ENCODE measurements at places on chromosomes 5 and 9.

- no peak for DNase-seq
These were observed 72.9 kb upstream of the PRLR start for GRCh38 chr5:35303152-35303551.

DNA sequence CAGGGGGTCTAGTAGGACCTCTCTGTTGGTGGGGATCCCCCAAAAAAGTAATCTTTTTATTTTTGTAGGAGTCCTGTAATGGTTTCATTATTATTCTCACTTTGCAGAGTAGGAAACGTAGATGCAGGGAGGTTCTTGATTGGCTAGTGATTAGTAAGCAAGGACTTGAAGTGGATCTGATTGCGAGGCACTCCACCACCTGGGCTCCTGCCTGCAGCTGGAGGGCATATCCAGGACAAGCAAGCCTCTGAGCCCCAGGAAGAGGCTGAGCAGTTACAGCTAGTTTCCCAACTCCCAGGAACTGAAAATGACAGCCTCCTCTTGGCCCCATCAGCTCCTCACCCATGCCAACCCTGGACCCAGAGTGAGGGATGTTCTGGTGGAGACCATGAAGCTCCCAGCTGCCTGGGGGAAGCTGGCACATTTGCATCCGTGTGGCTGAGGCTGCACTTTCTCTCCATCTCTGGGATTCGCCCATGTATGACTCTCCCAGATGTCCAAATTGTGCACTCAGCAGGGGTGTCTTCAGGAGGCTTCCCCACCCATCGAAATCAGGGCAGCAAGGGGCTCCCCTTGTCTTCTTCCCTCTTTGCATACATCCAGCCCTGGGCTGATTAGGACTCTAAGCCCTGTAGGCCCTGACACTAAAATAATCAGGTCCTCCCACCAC is 10.2 kb downstream of the KCNIP1 start:
- DNase-seq: no peak

GRCh38 chr5:35899800-35900199 is 38.6 kb downstream of the CAPSL start:
- DNase-seq: no peak

GRCh38 chr5:107719034-107719606 is 48.4 kb upstream of the EFNA5 start:
- no peak for DNase-seq

DNA sequence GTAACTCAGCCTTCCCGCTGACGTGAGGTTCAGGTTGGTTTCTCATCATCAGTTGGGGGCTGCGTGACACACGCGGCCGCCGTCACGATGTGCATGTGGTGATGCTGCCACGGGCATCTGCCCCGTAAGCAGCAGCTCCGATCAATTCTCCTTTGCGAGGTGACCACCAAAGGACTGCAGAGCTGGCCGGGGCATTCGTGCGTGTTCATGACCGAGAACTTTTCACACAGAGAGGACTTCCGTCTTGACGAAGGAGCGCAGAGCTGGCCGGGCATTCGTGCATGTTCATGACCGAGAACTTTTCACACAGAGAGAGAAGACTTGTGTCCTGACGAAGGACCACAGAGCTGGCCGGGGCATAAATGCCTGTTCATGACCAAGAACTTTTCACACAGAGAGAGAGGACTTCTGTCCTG is 3.8 kb upstream of the LCN1 start:
- no peak for DNase-seq

DNA sequence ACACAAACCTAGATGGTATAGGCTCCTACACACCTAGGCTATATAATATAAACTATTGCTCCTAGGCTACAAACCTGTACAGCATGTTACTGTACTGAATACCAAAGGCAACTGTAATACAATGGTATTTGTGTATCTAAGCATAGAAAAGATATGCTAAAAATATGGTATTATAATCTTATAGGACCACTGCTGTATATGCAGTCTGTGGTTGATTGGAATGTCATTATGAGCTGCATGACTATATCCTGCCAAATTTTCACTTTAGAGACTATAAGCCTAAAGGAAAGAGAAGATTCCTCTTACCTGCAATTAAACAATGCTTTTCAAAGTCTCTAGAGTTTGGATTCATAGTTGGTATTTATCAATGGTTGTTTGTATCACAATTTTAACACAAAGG is 24.7 kb upstream of the ACOT12 start:
- DNase-seq: no peak

- peak; percentile 81 for DNase-seq
These were observed 147.3 kb downstream of the SGCD start for GRCh38 chr5:156474251-156474650.

GRCh38 chr5:111585946-111586345 is 73.6 kb upstream of the STARD4 start:
- DNase-seq: no peak

Data from left ventricle myocardium superior (tissue), 1 donor.